ENCODE measurements at places on chromosomes 6 and 20.

DNA sequence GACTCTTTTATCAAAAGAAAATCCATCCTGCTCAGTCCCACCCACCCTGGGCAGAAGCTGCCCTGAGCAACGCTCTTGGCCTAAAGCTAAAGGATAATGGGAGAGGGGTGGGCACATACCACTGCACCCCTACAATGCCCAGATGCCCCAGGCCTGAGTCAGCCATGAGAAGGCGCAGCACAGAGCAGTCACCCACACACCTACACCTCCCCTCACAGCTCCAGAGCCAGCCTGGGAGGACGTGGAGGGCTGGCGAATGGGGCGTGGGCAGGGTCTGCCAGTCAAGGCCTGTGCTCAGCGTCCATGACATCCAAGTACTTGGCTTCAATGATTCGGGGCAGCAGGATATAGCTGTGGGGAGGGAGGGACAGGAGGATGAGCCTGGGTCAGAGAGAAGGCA, 11.5 kb downstream of the SLC4A11 start:
- DNase-seq = no peak

DNA sequence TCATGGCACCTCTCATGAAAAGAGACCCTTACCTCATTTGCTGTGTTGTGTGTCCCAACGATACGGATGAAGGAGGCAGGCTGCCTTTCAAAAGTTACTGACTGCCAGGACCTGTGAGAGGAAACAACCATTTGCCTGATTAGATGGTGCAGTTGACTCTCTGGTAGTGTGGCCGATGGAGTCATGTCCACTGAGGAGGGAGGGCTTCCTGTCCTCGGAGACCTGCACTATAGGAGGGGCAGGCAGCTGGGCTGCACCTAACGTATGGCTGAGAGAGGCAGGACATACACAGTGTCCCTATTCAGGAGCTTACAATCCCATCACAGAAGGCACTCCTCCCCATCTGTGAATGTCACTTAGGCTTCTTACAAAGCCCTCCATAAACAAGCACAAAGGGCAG, 373.0 kb downstream of the ZFAND3 start:
- DNase-seq = no peak

- DNase-seq = peak; percentile 5
Measured at GRCh38 chr6:89564752-89565427, 73.7 kb downstream of the LYRM2 start.

DNA sequence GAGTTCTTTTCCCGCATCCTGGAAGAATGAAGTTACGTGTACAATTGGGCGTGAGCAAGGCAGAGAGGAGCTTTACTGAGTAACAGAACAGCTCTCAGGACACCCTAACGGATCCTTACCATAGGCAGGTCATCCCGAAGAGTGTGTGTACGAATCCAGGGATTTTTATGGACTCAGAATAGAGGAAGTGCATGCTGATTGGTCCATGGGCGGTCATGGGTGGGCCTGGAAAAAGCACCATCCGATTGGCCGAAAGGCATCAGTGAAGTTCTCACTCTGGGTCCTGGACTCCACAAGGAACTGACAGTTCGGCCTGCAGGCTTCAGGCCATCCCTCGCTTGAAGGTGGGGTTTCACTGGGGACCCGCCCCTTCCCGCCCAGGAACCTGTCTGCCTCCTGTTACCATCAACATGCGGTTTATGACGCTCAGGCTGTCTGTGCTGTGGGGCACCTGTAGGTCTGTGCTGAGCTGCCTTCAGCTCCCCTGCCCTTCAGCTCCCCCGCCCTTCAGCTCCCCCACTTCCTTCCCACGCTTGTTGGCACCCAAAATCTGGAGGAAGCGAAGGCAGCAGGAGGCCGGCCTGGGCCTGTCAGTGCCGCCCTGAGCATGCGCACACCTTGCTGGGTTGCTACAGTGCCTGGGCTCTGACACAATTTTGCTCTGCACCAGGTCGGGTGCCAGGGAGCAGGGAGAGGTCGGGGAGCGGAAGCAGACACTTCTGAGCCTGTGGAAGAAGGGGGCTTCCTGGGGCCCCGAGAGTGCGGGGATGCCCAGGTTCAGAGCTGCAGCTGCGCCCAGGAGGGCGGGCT, 57.9 kb upstream of the MANEA start:
- no peak for DNase-seq

- DNase-seq = no peak
Measured at GRCh38 chr6:154341871-154342270, 14.7 kb downstream of the IPCEF1 start.

- peak; percentile 22 for DNase-seq
Measured at GRCh38 chr6:97812940-97813339, 529.9 kb upstream of the MMS22L start.

GRCh38 chr20:49230021-49230420, 10.8 kb downstream of the DDX27 start:
- no peak for DNase-seq

DNA sequence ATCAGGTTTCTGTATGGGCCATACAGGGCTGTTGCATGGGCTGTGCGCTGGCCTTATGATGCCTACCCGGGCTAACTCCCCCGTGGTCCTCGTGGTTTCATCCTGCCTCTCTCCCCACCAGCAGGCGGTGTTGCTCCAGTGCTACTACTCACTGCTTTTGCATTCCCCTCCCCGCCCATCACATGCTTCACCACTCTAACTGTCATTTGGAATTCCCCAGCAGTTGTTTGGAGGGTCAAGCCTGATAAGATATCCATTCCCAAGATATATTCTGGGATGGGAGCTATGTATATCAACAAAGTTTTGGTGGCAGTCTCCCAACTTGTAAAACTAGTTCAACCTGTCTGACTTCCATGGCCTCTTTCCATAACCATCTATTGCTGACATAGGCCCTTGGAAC, 233.2 kb upstream of the SOX4 start:
- no peak for DNase-seq

All from fibroblast of skin of abdomen (primary cell).